Fibroblast of upper back skin (primary cell): ENCODE measurements at places on chromosomes 5 and 9.
A peak's percentile ranks its signal among the peaks of the same experiment; 100 is the strongest.

- DNase-seq = peak; percentile 70
Measured at GRCh38 chr5:134525683-134526482, 413 bp downstream of the JADE2 start.

- DNase-seq = peak; percentile 87
Measured at GRCh38 chr5:36683821-36684434, 77.5 kb downstream of the SLC1A3 start.

GRCh38 chr9:119368681-119369581 is at the start of gene BRINP1:
Gene BRINP1 (minus strand): TSS chr9:119369435. CDS start chr9:119313355, 56,080 bp downstream.
- DNase-seq = peak; percentile 6

GRCh38 chr9:8252445-8252844 is 452.9 kb upstream of the DMAC1 start:
- no peak for DNase-seq

GRCh38 chr5:167503926-167504720 is 787.3 kb upstream of the WWC1 start:
- DNase-seq = peak; percentile 26

DNA sequence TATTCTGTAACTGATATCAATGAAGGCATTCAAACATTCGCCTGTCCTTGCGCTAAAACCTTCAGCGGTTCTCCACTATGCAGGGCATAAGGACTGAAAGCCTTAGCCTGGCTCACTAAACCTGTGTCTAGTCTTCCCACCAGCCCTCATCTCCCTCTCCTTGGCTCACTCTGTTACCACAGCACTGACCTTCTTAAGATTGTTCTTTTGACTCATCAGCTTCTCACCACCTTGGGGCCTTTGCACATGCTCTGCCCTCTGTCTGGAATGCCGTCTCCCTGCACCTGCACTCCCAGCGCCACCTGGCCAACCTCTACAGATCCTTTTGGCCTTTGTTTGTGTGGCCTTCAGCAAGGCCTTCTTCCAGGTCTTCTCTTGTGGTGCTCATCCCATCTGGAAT is 131.8 kb upstream of the IER5L start:
- DNase-seq = no peak

DNA sequence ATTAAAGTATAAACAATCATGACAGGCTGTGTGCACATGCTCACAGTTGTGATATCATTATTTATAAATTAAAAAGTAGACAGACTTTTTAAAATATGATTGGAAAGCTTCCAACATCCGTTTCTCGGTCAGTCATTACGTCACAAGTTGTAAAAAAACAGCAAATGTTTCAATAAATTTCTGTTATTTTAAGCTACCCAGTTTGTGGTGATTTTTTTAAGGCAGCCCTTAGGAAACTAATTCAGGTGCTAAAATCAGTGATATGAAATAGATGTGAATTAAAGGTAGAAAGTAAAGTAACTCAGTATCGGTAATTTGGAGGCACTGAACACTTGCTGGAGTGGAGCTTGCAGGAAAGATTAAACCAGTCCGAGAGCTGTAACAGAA is 1.2 kb downstream of the CCNH start:
- DNase-seq = no peak

DNA sequence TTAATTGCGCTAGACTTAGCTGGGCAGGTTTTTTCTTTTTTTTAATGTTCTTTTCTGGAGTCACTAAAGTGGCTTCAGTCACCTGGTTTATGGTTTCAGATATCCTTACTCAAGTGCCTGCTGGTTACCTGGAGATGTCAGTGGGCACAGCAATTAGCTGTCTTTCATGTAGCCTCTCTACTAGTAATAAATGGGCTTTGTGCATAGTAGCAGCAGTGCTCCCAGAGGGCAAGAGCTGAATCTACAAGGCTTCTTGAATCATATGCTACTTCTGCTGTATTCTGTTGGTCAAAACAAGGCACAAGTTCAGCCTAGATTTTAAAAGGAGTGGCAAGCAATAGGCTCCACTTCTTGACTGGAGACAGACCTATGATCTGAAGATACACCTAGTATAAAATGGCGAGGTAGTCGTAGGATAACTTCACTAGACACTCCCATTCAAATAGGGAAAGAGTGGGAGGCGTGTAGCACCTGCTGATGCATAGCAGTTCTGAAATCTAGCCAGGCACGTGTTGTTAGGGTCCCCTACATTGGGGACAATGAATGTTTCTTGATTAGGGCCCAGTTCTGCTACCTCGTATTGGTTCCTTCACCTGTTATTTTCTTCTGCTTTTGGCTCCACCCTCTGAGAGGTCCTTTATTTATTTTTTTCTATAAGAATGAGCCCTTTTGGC is 7.0 kb downstream of the SCAMP1 start:
- no peak for DNase-seq

GRCh38 chr9:135757356-135757755 is 55.4 kb downstream of the KCNT1 start:
- no peak for DNase-seq

- DNase-seq = peak; percentile 87
Measured at GRCh38 chr9:95055851-95056551, 261.5 kb downstream of the FANCC start.

DNA sequence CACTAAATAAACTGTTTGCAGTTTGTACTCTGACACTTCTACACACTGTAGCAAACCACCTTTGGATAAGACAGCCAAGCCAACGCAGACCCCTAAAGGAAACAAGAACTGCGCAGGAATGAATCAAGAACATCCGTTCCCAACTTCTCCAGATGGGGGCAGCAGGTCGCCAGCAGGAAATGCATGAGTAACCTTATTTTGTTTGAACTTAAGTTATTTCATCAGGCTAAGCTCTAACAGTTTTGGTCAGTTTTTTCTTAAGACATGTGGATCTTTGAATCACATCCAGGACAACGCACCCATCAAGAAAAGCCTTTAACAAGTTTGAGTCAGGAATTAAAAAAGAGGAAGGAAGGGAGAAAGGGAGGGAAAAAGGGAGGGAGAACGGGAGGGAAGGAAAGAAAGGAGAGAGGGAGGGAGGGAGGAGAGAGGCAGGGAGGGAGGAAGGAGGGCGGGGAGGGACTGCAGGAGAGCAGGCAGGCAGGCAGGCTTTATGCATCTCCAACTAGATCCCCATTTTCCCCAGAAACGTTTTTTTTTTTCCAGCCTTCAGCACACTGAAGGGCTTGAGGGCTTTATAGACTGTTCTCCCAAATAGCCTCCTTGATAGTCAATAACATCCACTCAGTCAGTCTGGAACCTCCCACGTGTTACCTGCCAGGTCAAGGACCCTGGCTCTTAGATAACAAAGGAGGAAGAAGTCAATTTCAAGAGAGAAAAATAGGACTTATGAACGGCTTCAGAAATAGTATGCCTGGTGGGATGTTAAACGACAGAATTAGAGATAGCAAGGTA is 22.2 kb downstream of the BHMT start:
- peak; percentile 94 for DNase-seq

GRCh38 chr5:140977003-140977402 is 10.7 kb downstream of the PCDHAC2 start:
- peak; percentile 61 for DNase-seq

DNA sequence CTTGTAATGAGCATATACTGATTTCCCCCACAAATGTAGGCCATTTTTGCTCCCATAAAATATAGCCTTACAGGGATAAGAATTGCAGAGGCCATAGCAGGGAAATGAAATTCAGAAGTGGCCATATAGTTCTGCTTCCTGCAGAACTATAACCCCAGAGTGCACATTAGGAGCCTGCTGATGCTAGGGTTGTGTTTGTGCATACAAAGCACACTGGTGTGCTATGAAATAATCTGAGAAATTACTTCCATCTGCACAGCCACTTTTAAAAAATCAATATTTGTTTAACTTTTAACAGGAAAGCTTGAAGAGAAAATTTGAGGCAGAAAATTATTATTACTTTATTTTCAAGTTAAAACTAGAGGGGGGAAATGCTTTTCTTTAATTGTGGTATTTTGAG is 380.3 kb downstream of the MRPS30 start:
- no peak for DNase-seq

GRCh38 chr5:169862391-169862811 is 117.9 kb downstream of the INSYN2B start:
- DNase-seq = peak; percentile 54

GRCh38 chr9:137365552-137366444 is 57.2 kb downstream of the EXD3 start:
- DNase-seq = no peak

DNA sequence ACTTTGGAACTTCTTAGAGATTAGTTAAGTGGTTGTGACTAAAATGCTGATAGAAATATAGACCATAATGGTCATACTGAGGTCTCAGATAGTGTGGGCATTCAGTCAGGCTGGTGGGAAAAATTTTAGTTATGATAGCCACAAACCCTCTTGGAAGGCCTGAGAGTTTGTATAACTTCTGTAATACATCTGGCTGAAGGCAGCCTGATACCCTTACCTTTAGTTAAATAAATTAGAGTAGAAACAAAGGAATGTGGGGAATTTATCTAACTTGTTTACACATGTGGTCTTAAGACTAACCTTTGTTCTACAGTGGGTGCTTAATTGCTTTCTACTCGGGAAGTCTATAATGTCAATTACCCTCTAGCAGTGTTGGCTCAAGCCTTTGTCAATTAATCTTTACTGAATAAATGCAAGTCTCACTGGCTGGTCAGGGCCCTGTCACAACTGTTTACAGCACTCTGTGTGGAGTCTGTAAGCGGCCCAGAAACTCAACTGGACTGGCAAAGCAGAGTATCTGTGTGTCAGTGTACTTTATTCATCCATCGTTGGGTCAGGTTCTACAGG is 184.0 kb downstream of the FBXO4 start:
- DNase-seq = no peak

DNA sequence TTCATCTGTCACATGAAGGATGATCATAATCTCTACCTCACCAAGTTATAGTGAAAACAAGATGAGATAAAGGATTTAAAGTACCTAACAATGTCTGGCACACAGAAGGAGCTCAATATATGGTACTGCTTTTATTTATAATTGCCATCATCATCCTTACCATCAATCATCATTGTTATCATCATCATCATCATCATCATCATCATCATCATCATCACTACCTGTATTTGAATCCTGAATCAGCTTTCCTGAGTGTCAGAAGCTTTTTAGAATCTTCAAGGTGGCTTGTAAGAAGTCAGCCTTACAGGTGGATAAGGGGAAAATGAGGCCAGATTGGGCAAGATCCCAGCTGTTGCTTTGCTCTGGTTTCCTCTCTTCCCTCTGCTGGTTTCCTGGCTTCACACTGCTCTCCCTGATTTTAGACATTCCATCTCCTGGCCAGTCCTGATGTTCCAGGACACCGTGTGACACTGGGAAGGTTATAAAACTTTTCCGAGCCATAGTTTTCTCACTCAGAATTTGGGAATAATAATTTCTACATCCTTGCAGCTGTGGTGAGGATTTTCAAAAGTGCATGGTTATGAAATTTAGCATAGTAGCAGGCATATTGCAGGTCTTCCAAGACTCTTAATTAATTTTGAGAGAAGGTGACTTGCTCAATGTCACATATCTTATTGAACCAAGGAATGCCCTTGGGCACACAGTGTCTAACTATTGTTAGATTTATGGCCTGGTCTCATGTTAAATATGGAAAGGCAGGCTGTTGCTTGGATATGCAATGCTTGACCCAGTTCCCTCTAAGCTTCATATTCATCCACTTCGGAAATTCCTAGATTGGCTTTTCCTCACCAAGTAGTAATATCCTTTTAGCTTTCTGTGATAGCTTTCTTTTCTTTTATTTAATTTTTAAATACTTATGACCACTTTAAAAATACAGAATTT is 160.7 kb downstream of the TMEM38B start:
- no peak for DNase-seq

DNA sequence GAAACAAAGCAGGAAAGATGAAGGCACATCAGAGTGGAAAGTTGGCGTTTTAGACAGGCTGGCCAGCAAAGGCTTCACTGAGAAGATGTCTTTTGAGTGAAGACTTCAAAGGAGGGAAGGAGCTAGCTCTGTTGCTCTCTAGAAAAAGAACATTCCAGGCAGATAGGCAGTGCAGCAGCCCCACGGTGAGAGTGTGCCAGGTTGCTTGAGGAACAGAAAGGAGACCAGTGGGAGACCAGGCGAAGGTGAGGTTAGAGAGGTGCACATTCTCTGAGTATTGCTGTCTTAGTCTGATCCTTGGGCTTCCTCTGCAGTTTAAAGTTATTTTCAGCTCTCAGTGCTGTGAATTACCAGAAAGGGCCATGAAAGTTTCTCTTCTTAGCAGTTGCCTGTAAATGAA is 83.8 kb downstream of the SLC44A1 start:
- DNase-seq = no peak

DNA sequence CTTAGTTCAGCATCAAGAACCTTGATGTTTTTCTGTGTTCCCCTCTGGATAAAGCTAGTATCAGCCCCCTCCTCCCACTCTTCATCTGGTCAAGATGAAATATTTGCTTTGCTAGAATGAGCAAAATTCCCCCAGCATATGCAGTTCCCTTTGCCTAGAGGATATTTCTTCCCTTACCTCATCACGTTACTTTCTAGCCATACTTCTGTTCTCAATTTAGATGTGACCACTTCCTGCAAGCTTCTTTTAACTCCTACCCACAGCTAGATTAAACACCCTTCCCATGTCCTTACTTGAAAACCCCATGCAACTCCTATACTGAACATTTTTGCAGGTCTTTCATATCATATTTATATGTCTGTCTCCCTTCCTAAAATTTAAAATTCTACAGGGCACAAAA is 178.9 kb upstream of the TUSC1 start:
- peak; percentile 58 for DNase-seq

DNA sequence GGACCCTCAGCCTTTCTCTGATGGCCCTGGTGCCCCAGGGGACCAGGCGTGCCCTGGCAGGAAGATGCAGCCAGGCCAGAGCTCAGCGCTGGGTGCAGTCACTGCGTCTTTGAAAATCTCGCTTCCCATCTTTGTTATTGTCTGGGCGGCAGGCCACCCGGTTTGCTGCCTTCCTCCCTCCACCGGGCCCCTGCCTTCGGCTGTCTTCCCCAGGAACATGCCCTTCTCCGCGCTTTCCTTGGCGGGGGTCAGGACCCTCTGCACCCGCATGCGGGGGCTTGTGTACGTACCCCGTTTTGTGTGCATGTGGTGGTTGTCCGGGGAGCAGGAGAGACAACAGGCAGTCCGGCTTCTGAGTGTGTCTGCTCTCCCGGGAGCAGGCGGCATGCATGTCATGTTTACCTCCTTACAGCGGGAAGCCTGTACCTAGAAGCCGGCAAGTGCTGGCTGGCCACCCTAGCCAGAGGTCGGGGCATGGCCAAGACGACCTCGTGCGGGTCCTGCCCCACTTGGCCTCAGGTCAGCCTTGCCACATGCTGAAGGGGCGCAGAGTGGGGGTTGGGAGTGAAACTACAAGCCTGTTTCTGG is 49.5 kb downstream of the DAB2IP start:
- DNase-seq = no peak

GRCh38 chr9:125380406-125380805 is 118.8 kb downstream of the GAPVD1 start:
- no peak for DNase-seq

GRCh38 chr5:15452781-15453180 is 47.2 kb upstream of the FBXL7 start:
- DNase-seq = peak; percentile 78

DNA sequence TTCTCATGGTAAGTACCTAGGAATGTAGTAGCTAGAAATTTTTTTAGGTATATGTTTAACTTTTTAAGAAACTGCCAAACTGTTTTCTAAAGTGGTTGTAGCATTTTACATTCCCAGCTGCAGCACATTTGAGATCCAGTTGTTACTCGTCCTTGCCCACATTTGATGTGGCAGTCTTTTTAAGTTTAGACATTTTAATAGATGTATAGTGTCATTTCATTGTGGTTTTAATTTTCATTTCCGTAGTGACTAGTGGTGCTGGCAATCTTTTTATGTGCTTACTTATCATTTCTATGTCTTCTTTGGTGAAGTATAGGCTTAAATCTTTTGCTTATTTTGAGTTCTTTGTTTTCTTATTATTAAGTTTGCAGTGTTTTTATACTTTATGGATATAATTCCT is 171.6 kb downstream of the GAS1 start:
- no peak for DNase-seq

- no peak for DNase-seq
Measured at GRCh38 chr5:31573494-31574142, 41.5 kb downstream of the C5orf22 start.
